ENCODE measurements at places on chromosomes 16 and 17.

- DNase-seq = no peak
Measured at GRCh38 chr16:56626685-56627084, 1.1 kb downstream of the MT1E start.

GRCh38 chr16:22091721-22092120, 620 bp upstream of the VWA3A start:
- no peak for DNase-seq

- no peak for DNase-seq
Measured at GRCh38 chr16:88883946-88884345, 17.5 kb upstream of the PABPN1L start.

- no peak for DNase-seq
Measured at GRCh38 chr17:57152967-57153528, 68.0 kb downstream of the AKAP1 start.

DNA sequence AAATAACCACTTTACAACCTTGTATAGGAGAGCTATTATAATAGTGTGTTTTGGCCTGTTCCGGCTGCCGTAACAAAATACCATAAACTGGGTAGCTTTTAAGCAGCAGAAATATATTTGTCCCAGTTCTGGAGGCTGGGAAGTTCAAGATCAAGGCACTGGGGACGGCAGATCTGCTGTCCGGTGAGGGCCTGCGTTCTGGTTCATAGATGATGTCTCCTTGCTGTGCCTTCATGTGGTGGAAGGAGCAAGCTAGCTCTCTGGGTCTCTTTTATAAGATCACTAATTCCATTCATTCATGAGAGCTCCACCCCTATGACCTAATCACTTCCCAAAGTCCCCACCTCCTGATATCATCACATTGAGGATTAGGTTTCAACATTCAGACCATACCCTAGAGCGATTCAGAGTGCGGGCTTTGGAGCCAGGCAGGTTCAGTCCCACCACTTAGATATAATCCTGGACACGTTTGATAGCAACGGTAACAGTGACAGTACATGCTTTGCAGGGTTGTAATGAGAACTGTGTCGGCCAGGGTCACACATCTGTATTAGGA, 76.2 kb upstream of the ZFHX3 start:
- no peak for DNase-seq

DNA sequence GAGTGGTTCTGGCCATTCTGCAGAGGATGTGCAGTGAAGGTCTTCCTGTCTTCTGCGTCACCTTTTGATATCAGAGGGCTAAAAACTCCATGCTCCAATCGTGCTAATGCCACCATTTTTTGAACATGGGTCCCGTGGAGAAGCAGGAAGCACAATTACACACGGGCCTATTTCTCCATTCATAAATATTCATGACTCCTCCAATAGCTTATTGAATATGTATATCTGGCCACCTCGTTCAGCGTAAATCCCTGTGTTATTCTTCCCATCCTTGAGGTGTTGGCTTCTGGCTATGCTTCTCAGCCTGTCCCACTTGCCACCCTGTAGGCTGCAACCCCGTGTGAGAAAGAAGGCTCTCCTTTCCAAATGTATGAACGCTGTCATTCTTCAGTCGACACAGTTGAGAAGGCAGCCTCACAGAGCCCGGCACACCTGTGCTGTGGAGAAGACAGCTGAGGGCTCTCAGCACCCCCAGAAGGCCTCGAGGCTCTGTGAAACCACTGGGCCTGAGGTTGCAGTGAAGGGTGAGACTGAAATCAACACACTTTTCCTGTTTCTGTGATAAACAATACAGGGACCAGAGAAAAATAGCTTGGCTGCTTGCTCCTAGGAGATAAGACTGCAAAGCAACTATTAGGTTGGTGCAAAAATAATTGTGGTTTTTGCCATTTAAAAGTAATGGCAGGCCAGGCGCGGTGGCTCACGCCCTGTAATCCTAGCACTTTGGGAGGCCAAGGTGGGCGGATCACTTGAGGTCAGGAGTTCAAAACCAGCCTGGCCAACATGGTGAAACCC, 4.9 kb upstream of the ANKRD40CL start:
- no peak for DNase-seq

GRCh38 chr16:85570213-85570734, 42.8 kb upstream of the GSE1 start:
- no peak for DNase-seq

DNA sequence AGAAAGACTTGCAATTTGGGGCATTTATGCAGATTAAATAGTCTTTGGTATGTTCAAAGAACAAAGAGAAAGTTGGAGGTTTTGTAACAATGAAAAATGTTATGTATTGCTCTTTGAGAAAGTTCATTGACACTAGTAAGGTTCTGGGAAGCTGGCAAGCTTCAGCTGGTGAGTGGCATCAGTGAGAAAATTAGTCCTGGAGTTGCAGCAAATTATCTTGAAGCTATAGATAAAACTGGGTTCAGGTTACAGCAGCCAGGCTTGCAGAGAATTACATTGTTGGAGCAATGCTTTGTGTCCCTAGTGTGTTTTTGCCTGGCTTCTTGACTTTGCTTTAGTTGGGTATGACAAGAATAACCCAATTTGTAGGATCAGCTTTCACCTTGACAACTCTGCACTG, 221.2 kb downstream of the CDH13 start:
- DNase-seq = no peak

GRCh38 chr17:979212-979538, 401 bp downstream of the NXN start:
- DNase-seq = no peak

DNA sequence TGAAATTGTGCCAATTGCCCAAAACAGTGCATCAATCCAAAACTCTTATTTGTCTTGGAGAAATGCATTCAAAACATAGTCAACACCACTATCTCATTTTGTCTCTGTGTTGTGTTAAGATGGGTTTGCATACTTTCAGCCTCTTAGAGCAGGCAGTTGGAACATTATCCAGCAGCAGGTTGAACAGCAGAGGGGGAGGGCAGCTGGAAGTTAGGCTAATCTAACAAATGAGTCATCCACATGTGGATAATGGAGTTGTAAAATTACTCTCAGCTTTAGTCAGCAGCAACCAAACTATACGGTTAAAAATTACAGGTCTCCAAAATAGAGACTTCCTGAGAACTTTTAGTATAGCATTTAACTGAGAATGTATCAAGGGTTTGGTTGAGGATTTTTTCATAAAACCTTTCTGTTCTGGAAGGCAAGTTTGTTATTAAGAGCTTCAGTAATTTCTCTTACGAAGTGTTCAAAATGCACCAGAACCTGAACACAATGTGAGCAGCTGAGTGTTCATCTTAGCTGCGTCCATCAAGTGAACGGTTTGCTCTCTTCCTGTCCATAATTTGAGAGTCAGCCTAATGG, 46.3 kb downstream of the PRKCA start:
- peak; percentile 76 for DNase-seq

GRCh38 chr16:31201582-31202413, 762 bp downstream of the PYCARD start:
- no peak for DNase-seq

DNA sequence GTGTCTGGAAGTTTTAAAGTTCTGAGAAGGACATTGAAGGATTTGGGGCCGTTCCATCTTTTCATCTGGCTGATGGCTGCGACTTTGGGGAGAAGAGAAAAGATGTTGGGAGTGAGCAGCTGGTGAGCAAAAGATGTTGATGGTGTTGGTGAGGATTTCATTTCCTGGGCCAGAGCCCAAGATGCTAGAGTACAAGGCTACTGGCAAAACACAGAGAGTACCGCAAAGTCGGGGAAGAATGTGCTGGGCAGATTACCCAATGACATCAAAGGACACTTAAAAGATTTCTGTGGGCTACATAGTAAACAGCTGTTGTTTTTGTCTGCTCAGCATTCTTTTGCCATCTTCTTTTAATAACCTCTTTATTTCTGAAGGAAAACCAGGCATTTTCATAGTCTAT, 49.4 kb upstream of the GAS7 start:
- DNase-seq = no peak

DNA sequence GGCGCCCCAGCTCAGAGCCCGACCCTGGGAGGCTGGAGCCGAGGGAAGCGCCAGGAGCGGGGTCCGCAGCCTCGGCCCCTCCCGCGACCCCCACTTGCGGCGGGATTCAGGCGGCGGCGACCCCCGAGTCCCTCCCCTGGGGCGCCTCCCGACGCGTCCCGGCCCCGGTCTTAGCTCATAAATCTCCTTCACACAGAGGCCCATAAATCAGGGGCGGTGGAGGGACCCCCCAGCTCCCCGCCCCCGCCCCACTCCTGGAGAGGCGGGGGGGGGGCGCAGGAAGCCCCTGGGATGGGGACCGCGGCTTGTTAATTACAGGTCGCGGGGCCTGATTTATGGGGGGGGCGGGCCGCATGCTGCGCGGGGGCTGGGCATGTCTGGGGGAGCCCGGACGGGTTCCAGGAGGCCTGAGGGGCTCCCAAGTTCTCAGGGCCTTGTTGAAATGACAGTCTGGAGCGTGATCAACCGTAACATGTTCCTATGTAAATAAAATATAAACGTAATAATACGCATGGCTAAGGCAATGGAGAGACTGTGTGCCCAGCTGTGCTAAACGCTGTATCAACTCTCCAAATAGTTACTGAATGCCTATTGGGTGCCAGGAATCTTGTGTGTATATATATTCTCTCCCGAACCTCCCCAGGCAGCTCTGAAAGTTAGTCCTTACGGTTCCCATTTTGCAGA, 10.0 kb upstream of the BHLHA9 start:
- DNase-seq = no peak

- DNase-seq = peak; percentile 24
Measured at GRCh38 chr16:30112197-30113030, 923 bp downstream of the GDPD3 start.

DNA sequence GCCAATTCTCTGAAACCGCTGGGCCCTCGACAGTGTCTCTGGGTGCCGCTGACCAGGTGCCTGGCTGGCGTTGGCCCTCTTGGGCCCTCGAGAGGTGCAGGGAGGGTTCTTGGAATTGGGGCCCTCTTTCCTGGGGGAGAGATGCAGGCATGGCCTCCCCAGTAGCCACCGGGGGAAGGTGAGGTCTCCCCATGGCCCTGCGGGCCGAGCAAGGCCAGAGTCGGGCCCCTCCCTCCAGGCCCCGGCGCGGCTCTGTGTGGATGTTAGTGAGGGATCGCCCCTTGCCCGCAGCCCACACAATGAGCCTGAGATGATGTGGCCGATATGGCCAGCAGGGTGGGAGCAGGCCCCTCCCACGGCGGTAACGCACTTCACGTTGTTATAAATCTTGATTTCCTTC, 23.1 kb upstream of the C1QTNF8 start:
- no peak for DNase-seq

GRCh38 chr17:72432881-72433280, 312.1 kb downstream of the SOX9 start:
- DNase-seq = no peak

DNA sequence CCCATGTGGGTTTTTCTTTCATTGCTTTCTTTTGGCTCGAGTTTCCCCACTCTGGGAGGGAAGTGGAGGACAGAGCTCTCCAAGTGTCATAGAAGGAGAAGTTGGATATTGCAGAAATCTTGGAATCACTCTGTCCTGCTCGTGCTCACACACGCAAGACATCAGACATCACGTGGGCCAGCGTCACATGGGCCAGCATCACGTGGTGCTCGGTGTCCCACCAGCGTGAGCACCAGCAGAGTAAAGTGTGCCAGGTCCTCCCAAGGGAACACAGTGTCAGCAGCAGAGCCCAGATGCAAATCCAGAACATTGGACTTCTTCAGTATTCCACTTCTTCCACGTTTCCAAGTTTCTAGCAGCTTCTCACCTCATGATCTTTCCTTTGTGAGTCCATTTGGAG, 327.0 kb downstream of the FOXL1 start:
- no peak for DNase-seq

DNA sequence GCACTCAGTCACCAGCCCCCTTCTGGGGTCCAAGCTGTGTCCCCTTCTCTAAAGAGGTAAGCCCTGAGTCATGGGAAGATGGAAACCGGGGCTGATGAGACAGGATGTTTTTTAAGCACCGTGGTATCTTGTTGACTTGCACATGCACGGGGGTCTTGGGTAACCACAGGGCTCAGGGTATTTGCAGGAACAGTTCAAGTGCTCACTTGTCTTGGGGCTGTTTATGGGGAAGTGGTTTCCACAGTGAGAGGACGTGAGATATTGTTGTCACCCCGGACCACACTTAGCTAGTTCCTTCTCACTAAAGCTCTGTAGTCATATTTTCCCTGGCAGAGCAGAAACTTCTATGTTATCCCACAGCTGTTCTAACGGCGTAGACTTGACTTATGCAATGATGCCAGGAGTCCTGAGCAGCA, 7.7 kb downstream of the CCL3L1 start:
- no peak for DNase-seq

GRCh38 chr16:72458035-72458434, 286.1 kb upstream of the PMFBP1 start:
- peak; percentile 6 for DNase-seq

DNA sequence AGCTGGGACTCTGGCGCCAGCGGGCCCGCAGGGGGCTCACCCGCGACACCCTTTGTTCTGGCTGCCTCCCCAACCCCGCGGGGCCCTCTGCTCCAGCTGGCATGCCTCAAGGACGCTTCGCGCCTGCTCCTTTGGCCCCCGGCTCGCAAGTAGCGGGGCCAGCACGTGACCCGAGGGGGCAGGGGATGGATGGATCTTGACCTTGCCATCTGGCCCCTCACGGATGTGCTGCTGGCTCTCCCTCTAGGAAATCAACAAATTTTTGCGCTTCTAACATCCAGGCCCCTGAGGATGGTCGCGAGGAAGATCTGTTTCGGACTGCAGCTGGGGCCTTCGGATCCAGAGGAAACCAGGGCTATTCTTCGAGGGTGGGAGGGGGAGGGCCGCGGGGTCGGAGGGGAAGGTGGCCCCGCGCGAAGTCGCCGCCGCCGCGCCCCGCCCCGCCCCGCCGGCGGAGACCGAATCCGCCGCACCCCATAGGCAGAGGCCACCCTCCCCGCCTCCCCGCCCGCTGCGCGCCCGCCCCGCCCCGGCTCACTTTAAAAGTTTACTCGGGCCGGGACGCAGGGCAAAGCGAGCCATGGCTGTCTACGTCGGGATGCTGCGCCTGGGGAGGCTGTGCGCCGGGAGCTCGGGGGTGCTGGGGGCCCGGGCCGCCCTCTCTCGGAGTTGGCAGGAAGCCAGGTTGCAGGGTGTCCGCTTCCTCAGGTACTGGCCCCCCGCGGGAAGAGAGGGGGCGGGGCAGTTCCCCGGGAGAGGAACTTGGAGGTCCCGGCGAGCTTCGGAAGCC, at the start of gene ACSF2:
Gene ACSF2 (plus strand): TSS at position 537 of the 790 bp plus-strand sequence. CDS start 44 bp downstream, at position 581.
- peak; percentile 62 for DNase-seq

DNA sequence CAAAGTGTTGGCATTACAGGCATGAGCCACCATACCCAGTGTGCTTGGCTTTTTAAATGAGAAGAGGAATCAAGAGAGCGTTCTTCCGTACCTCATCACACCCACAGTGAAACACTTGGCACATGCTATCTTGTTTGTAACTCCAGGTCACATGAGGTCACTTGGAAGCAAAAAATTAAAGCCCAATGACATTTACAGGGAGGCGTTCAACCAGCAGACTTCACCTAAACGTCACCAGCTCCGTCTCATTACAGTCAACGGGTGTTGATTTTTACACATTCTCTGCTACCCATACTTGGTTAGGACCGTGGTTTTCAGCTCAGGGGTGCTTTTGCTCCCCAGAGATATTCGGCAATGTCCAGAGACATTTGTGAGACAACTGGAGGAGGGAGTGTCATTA, 127.0 kb downstream of the XYLT1 start:
- DNase-seq = no peak
